Brain (organoid and tissue), 16 donors: ENCODE measurements at places on chromosomes 3 and 15.

GRCh38 chr3:15728766-15729165, 69.0 kb downstream of the ANKRD28 start:
- DNase-seq: no peak

GRCh38 chr15:71736286-71736947, 73.9 kb upstream of the NR2E3 start:
- DNase-seq: no peak

- DNase-seq: no peak
Observed at GRCh38 chr3:168863561-168863960, 767.8 kb upstream of the GOLIM4 start.

DNA sequence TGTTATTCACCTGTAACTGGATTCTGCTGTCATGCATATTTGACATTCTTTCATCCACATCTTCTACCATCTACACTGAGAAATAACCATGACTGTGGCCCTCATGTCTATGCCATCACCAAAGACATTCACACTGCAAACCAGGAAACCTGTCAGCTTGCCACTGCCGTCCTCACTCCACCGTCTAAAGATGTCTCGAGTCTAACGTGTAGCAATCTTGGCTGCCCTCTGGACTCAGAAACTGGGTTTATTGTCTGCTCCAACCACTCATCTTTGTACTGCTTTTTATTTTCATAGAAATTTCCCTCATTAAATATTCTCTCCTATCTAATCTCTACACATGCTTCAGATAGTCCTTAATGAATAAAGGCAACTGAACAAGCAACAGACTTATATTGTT, 57.1 kb downstream of the CRYGS start:
- DNase-seq: no peak

DNA sequence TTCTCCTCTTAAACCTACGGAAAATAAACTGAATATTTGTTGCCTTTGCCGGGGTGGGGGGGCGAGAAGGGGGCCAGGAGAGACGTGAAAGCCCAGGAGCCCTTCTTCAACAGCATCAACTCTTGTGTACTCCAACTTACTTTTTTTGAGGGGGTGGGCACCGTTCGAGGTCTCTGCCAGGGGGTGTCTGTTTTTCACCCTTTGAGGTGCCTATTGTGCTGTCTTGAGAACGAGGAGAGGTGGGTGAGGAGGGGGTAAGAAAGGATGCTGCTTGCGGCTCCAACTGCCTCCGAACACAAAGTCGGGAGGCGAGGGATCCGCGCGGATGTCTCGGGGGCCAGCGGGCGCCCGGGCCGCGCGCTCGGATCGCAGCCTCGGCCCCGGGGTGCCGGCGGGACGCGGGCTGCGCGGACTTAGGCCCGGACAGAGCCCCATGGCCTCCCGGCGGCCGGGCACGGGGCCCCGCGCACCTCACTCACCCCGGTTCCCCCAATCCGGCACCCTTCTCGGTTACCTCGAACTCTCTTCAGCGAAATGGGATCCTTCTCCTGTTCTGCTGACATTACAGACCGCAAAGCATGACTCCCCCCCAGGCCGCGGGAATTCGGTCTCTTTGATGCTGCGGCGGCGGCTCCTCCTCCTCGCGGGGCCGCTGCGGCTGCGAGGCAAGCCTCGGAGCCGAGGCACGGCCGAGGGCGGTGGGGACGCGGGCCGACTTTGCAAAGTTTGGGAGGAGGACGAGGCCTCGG, 650 bp downstream of the PYGO1 start:
- DNase-seq: peak; percentile 70

DNA sequence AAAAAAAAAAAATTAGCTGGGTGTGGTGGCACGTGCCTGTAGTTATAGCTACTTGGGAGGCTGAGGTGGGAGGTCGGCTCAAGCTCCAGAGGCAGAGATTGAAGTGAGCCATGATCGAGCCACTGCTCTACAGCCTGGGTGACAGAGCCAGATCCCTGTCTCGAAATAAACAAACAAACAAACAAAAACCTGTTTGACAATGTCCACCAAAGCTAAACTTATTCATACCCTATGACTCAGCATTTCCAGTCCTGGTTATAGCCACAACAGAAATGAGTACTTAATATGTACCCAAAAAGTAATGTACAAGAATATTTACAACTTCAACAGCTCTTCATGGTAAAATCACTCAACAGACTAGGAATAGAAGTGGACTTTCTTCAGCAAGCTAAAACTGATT, 31.1 kb downstream of the SERP1 start:
- DNase-seq: no peak

GRCh38 chr3:10550705-10551104, 45.3 kb upstream of the ATP2B2 start:
- peak; percentile 26 for DNase-seq

DNA sequence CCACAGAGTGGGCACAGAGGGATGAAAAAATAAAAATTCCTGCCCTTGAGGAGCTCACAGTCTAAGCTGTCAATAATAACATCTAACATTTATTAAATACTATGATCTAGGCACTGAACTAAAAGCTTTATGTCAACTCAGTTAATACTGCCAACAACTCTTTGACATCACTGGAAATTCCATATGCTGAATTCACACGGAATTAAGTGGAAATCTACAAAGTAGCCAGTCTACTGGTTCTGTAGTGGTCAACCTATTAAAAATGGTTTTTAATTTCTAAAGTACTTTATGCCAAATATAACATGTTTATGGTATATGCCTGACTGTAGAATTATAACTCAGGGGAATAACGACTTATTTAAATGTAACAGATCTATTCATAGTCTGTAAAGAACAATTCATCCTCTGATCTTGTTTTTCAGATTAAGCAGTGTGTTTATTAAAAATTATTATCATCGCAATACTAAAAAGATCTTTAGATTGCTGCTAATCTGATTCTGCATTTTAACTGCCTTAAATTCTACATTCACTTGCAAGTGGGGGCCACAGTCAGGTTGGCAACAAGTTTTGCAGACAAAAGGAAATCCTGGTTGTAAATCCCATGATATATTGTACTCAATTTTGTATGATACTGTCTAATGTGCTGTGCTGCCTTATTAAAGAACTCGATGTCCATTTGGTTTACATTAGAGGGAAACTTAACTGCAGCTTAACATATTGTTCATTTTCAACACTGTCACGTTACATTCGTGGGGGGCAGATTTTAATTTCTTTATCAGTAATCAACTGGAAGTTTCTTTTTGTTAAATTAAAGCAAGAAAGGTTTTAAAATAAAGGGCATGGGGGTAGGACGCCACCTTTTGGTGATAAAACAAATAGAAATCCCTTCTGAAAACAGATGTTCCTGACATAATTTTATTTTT, 2.6 kb upstream of the FOXP1 start:
- DNase-seq: peak; percentile 74

DNA sequence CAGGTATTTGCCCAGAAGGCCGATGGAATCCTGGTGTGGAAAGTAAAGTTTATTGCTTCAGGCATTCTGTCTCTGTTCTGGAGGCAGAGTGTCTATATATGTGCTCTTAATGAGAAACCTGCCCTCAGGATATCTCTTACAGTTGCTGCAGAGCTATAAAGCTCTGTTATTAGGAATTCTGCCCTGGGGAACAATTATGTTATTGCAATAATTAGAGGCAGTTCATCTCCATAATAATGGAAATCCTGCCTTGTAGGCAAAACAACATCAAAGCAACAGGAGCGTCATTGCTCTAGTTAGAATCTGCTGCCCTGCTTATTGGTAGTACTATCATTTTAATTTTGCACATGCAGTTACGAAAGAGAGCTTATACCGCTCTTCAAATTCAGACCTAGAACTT, 175.6 kb downstream of the IL5RA start:
- peak; percentile 63 for DNase-seq

GRCh38 chr3:64638981-64639481, 48.8 kb downstream of the ADAMTS9 start:
- DNase-seq: peak; percentile 74

DNA sequence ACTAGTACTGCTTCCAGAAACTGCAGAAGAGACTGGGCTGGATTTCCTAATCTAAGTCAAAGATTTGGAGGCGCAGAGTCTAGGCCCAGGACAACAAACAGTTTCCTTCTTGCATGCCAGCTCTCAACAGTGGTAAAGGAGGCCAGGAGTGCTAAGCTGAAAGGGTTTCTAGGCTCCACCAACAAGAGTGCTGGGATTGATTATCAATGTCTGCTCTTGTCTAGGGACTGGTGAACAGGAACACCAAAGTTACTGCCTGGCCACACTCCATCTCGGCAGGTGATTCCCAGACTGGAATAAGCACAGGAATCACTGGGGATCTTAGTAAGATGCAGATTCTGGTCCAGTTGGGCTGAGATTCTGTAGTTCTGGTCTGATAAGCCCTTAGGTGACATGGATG, 22.8 kb upstream of the FGD5 start:
- no peak for DNase-seq

GRCh38 chr3:122502941-122503340, 11.8 kb downstream of the KPNA1 start:
- no peak for DNase-seq

- no peak for DNase-seq
Observed at GRCh38 chr3:172467170-172467824, 19.0 kb upstream of the GHSR start.

DNA sequence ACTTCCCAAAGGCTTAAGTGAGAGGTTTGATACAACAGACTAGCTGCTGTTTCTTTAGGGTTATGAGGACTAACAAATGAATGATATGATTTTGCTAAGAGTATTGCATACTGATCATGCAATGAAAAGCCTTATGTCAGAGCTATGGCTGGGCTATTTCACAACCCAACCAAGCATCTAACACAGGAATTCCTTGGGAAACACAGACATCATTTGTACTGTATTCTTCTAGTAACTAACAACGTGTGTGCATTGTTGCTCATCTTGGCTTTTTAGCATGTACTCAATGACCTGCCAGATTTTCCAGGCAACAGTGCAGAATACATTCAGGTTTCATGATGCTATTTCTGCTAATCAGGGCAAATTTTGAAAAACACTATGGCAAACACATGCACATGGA, 19.3 kb downstream of the PDZRN3 start:
- no peak for DNase-seq

GRCh38 chr3:4995500-4996053, 16.3 kb downstream of the BHLHE40 start:
- DNase-seq: no peak

DNA sequence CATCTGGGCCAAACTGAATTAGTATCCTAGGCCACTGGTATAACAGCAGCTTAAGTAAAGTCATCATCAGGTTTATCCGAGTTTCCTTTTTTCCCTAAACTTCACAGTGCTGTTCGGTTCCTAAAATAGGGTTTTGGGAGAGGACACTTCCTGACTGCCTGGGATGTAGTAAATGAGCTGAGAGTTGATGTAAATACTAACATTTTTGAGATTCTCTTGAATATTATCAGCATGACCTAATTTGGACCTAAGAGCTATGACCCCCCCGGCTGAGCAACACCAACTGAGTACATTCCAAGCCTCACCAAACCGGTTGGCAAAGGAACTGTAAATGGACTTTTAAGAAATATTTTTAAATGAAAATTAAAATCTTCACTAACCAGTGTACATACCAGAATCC, 78.8 kb downstream of the IL5RA start:
- no peak for DNase-seq

GRCh38 chr15:51270706-51271105, 67.7 kb downstream of the CYP19A1 start:
- no peak for DNase-seq

DNA sequence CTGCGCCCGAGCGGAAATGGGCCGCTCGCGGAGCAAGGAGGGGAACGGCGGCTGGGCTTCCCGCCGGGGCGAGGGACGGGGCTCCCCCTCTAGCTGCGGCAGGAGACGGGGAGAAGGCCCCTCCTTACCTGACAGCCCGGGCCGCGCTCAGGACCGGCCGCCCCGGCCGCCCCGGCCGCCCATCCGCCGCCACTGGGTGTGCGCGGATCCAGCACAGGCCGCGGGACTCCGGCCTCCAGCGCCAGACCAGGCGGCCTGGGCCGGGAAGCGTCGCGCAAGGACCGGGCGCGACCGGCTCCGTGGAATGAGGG, 296 bp downstream of the TPRA1 start:
- no peak for DNase-seq

GRCh38 chr3:159448902-159449301, 539.7 kb upstream of the IL12A start:
- DNase-seq: no peak

GRCh38 chr3:74613521-74614106, 845 bp downstream of the CNTN3 start:
- DNase-seq: no peak

DNA sequence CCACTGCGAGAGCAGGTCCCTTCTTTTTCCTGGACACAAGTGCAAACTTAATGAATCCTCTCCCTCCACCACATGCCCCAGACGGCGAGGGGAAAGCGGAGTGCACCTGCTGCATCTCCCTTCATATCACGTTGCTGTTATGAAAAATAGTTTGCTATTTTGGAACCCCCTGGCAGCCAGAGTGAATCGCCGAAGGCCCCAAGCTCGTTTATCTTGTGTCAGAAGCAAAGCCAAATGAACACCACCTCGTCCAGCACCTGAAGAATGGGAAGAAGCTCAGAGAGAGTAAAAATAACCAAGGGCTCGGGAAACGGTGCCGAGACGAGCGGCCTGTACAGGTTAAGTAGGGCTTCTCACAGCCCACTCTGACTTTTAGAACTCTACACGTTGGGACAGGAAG, 394.6 kb upstream of the RORA start:
- no peak for DNase-seq

DNA sequence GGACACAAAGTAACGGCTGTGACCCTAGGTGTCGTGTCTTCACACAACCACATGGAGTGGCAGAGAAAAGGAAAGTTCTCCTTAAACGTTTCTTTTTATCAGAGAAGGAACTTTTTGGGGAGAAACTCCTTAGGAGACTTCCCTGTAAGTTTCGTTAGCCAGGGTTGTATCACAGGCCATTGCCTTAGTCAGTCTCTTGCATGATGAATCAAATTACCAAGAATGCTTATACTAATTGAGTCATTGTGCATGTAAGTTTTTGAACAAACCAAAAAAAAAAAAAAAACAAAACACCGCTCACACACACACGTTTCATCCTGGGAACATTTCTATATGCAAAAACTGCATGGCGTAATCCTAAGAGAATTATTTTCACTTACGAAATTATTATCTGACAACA, 150.4 kb upstream of the SATB1 start:
- no peak for DNase-seq

DNA sequence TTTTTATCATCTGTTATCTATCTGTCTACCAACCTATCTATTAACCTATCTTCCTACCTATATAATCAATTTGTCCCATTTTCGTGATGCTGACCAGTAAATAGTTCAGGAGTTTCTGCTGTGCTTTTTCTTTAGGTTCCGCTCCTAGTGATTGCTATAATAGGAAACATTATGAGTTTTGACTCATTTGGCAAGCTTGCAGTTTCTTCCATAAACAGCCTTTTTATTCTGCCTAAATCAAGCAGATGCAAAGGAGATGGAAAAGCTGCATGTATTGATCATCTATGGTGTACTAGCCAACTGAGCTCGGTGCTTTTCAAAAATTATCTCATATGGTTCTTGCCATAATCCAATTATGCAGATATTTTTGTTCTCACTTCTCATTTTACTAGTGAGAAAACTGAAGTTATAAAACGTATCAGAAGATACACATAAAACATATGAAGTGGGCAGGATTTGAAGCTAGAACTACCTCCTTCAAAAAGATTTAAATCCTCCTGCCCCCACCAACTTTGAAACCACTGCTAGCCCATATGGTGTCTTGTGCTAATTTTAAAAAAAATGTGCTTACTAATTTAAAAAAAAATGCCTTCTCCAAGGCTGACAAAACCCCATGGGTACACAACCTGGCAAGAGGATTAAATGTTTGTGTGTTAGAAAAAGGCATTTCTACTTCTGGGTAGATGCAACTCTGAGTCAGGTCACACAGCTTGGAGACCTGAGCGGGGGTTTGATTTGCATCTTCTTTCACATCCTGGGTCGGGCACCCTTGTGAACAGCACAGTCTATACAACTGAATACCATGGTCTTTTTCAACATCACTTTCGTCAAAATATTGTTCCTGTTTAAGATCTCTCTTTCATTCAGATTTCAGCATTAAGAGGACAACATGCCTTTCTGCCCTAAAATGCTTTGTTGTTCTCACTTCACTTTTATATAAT, 267.0 kb downstream of the CHL1 start:
- DNase-seq: peak; percentile 92
